ENCODE measurements at places on chromosomes 6 and 20.
A peak's percentile ranks its signal among the peaks of the same experiment; 100 is the strongest.

- no peak for DNase-seq
Observed at GRCh38 chr6:106630366-106630765, 988 bp downstream of the QRSL1 start.

GRCh38 chr6:118968416-118968815 is 33.5 kb upstream of the MCM9 start:
- no peak for DNase-seq

GRCh38 chr6:15526212-15526701 is 136.6 kb downstream of the DTNBP1 start:
- no peak for DNase-seq

- DNase-seq, result peak; percentile 48
Observed at GRCh38 chr20:41003143-41003935, 25.3 kb upstream of the TOP1 start.

DNA sequence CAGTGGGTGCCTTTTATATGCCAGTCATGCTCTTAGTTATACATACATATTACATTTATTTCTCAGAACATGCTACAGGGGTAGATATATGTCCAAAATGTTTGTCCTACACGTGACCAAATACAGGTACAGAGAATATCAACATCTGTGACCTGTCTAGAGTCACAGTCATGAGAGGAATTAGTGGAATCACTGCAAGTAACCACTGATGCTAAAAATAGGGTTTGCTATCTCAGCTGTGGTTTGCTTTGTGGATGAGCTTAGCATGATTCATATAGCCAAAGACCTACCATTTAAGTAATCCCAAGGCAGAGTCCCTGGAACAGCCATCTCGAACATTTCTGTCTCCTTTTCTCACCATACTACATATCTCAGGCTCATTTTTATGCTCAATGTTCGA is 32.3 kb downstream of the GSTA3 start:
- no peak for DNase-seq

DNA sequence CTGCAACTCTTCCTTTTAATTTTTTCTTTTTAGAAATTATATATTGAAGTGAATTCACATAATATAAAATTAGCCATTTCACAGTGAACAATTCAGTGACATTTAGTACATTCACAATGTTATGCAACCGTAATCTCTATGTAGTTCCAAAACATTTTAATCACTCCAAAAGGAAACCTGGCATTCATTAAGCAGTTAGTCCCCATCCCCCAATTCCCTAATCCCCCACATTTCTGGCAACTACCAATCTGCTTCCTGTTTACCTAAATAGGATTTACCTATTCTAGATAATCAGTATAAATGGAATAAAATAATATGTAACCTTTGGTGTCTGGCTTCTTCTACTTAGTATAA is 8.5 kb upstream of the DDX27 start:
- DNase-seq, result no peak

DNA sequence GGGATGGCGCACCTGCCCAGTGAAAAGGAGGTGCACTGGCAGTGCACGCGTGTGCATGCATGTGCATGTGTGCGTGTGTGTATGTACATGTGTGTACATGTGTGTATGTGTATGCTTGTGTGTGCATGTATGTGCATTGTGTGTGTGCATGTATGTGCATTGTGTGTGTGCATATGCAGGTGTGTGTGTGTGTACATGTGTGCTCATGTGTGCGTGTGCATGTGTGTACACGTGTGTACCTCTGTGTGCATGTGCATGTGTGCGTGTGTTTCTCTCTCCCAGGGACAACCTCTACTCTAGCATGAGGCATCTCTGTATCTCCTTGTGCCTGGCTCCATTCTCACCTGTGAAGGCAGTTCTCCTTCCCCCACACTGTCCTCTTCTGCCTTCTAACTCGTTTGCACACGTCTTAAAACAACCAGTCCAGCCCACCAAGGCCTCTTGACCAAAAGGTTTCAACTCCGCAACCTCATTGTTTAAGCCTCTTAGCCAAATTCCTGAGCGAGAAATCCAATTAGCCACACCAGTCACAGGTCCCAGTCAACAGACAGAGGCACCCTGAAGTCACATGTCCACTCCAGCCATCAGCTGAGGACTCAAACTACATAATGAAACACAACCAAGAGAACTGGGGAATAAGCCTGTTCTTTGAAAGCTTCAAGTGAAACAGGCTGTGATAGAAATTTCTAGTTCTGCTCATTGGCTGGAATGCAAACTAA is 103.5 kb upstream of the PTPRT start:
- no peak for DNase-seq

GRCh38 chr6:16257999-16258708 is 19.8 kb downstream of the GMPR start:
- no peak for DNase-seq

DNA sequence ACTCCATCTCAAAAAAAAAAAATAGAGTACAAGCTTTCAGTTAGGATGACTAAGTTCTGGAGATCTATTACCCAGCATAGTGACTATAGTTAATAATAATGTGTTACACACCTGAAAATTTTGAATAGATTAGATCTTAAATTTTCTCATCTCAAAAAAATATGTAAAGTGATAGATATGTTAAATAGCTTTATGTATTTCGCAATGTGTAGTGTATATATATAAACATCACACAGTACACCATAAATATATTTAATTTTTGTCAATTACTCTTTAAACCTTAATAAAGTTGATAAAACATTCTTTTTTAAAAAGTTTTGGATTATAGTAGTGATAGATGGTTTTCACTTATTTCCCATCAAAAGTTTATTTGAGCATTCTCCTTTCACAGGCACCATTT is 25.6 kb upstream of the LOC128125822 start:
- DNase-seq, result no peak

DNA sequence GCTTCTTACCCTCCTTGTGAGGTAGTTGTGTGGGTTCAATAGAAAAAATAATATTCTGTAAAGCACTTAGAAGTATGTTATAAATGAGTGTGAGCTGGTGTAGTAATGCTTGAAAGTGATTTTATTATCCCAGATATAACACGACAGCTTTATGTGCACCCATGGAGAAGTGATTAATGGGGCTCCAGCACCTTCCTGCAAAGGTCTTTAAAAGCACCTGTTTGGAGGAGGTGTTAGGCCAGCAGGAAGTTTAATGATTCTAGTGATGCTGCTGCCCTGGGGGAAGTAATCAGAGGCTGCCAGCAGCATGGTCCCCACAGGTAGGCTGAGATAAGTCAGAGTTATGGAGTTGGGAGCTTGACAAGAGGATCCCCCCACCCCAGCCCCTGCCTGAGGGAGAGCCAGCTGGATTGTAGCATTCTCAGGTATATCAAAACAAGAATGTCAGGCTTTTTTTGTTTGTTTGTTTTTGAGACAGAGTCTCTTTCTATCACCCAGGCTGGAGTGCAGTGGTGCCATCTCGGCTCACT is 166.3 kb downstream of the PHACTR1 start:
- no peak for DNase-seq

- no peak for DNase-seq
Observed at GRCh38 chr20:46920114-46920513, 25.5 kb downstream of the EYA2 start.

DNA sequence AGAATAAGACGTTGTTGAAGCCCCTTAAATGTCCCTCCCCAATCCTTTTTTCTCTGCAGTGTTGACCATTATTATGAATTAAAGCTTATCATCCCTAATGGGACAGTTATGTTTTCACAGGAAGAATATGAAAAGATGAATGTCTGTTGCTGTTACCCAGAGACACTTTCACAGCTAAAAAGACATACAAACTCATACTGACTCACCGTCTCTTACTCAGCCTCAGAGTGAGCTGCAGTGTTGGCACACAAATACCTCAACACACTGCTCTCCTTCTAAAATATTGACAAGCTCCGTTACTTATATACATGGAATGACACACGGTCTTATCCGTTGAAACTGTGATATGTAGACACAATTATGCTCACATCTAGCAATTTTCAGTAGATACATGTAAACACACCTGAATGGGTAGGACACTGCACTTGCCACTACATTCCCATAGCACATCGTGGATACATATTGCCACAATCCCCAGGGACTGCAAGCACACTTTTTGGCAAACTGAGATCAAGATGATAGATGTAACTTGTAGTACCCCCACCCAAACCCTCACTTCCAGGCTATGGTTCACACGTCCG is 9.6 kb upstream of the SAPCD1 start:
- no peak for DNase-seq

DNA sequence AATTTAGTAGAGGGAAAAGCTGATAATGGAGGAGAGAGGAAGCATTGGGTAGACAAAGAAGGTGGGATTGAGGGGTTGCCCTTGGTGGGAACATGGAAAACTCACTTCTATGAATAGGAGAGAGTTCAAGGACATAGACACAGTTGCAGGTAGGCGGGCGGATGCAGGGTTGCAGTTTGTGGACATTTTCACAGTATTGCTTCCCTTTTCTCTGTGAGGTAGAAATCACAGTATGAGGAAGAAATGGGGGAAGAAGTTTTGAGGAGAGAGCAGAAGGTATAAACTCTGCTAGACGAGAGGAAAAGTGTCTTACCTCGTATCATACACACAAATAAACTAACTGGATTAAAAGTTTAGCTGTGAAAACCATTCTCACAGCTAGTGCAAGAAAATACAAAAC is 200.7 kb upstream of the ECI2 start:
- no peak for DNase-seq

- no peak for DNase-seq
Observed at GRCh38 chr20:41086402-41087324, 50.7 kb upstream of the PLCG1 start.

- no peak for DNase-seq
Observed at GRCh38 chr20:48149902-48150301, 364.6 kb upstream of the SULF2 start.

DNA sequence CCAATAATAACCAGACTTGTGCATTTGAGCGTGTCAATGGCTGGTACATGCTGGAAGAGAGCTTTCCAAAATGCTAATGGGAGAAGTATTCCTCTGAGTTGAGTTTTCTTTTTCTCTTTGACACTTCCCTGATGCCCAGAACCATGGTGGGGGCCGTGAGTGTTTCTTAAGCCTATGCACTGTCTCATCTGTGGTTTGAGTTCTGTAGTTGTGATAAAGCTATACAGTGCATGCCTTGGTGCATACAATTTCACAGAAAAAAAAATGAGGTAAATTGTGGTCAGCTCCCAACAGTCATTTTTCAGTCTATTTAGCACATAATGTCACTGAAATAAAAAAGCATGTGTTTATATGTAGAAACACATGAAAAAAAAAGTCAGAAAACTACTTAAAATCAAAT is 204.8 kb downstream of the HDGFL1 start:
- no peak for DNase-seq

DNA sequence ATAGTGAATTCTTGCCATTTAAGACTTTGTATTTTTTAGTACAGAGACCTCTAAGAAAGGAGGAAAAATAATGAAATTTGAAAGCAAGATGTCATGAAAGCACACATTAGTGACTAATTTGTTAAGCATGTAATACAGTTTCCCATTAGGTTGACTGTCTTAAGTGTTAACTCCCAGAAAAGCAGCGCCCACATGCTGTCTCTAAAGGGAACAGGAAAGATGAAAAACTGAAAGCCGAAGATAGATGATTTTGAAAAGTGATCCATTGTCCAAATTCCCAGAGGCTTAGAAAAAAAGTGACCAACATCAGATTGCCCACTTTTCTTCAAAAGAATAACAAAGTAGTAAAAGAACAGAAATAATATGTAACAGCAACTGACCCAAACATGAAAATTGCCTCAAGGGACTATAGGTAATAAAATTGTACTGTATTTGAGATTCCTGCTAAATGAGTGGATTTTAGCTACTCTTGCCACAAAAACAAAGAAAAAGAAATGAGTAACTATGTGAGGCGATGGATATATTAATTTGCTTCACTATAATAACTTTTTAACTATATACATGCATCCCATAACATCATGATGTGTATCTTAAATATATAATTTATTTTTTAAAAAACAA is 83.2 kb upstream of the OGFRL1 start:
- DNase-seq, result no peak

- DNase-seq, result no peak
Observed at GRCh38 chr6:53814353-53814752, 19.5 kb downstream of the LRRC1 start.

GRCh38 chr20:4929686-4930397 is 71.5 kb downstream of the SLC23A2 start:
- DNase-seq, result no peak

DNA sequence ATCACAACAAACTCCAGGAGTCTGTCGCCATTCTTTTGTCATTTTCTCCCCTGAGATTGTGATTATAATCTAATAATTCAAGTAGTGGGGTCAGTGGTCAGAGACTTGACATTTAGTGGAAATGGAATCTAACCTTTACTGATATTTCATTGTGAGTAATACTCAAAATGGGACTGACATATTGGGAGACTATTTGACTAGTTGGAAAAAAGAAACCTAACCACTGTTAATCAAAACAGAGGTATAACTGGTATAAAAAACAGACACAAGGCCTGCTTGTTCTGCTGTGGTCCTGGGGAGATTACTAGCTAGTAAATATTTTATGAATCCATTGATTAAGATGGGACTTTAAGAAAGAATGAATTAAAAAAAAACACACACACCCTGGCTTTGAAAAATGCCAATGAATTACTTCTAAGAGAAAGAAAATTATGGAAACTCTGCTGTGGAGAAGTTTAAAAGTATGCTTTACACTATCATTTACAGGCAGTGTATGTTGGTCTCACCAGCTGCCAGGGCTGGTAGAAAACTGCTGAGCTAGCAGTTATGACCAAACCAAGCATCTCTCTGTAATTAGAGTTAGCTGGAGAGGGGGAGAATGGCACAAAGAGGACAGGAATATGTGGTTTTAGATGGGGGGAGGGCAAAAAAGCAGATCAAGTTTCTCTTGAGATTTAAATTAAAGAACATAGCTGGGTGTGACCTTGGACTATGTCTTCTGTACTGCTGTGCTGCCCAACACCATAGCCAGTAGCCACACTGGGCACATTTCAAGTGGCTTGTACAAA is 103.7 kb downstream of the FYN start:
- no peak for DNase-seq

GRCh38 chr6:94955156-94955555 is 622.2 kb upstream of the MANEA start:
- no peak for DNase-seq

DNA sequence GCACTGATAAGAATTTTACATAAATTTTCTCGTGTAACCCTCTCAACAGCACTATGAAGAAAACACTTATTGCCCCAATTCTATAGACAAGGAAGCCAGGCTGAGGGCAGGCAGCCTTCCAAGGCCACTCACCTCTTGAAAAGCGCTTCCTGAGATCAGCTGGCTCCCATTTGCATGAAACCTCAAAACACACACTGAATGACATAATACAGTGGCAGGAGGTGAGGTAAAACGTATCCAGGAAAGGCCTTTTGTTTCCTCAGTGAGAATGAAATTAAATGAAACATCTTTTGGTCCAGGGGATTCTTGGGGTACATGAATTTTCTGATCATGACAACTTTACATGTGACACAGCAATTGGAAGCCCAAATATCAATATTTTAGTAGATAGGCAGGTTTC is 112.5 kb downstream of the WDR27 start:
- DNase-seq, result no peak
